Breast epithelium (tissue), 4 donors: ENCODE measurements at places on chromosomes 12 and 14.

- no peak overlapping the region for H3K27ac ChIP-seq
- no peaks in the 10 kb centered on the region for H3K27me3 ChIP-seq
- H3K4me1 ChIP-seq, result no peaks in the 10 kb centered on the region
Measured at GRCh38 chr12:48032597-48032996, 28.3 kb upstream of the COL2A1 start.

- H3K36me3 ChIP-seq, result no peaks in the 10 kb centered on the region
- no peak overlapping the region for H3K27ac ChIP-seq
- H3K27me3 ChIP-seq, result no peaks in the 10 kb centered on the region
- no peak overlapping the region for H3K4me3 ChIP-seq
Measured at GRCh38 chr12:73308747-73309146, 1036.6 kb downstream of the TRHDE start.

DNA sequence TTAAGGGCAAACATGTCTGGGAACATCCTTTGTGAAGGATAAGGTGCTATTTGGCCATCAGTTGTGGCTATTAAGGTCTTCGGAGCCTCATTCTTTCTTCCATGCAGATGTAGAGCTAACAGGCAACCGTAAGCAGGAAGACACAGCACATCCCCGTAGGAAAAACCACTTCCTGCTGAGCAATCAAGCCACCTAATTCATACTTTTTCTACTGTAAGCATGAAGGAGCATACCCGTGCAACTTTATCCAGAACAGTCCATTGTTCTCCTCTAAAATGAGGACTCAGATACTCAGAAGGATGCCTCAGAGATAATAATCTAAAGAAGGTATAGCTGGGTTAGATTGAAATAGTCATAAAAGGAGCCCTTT, 232.0 kb downstream of the PPM1H start:
- peak overlapping the region; percentile 86 for H3K27ac ChIP-seq
- no peaks in the 10 kb centered on the region for H3K27me3 ChIP-seq
- no peaks in the 10 kb centered on the region for H3K36me3 ChIP-seq
- H3K4me1 ChIP-seq, result peaks cover 7% of the 10 kb centered on the region

- no peak overlapping the region for H3K27ac ChIP-seq
- H3K4me1 ChIP-seq, result no peaks in the 10 kb centered on the region
- no peaks in the 10 kb centered on the region for H3K27me3 ChIP-seq
- no peak for DNase-seq
- no peaks in the 10 kb centered on the region for H3K36me3 ChIP-seq
- H3K4me3 ChIP-seq, result no peak overlapping the region
Measured at GRCh38 chr14:85288041-85288440, 241.9 kb upstream of the FLRT2 start.

DNA sequence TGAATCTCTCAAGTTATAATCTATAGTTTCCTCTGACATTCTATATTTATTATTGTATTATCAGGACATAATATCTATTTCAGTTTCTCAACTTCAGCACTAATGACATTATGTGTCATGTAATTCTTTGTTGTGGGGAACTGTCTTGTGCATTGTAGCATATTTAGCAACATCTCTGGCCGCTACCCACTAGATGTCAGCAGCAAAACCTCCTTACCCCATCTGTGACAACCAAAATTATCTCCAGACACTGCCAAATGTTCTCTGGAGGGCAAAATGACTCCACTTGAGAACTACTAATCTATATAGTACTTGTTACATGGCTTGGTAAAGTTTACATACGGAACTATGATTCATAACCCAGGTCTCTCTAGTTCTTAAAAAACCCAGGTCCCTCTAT, 110.2 kb downstream of the RASSF9 start:
- no peak overlapping the region for H3K27ac ChIP-seq
- H3K4me1 ChIP-seq, result no peaks in the 10 kb centered on the region
- DNase-seq, result no peak
- H3K4me3 ChIP-seq, result no peak overlapping the region

DNA sequence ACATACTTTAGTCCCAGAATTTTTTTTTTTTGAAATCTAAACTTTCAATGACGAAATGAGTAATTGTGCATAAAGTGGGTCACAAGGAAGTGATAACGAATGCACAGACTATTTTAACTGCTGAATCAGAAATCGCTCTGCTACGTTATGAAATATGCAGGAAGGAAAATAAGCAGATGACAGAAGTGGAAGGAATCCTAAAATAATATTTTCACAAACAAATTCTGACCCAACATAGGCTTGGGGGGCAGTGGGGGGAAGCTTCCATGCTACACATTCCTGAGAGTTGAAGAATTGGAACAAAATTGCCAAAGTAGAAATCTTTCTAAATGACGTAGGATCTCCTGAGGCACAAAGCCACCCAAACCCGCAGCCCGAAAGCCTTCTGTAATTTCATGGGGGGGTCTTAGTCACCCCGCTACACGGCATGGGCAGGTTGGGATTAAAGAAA, 89.6 kb downstream of the ARF6 start:
- H3K4me3 ChIP-seq, result peak overlapping the region; percentile 12
- H3K36me3 ChIP-seq, result no peaks in the 10 kb centered on the region
- H3K27me3 ChIP-seq, result no peaks in the 10 kb centered on the region

GRCh38 chr14:77184396-77185092, 2.9 kb downstream of the TMEM63C start:
- H3K27me3 ChIP-seq, result peaks cover 4% of the 10 kb centered on the region
- H3K4me1 ChIP-seq, result no peaks in the 10 kb centered on the region
- no peaks in the 10 kb centered on the region for H3K36me3 ChIP-seq
- peak overlapping the region; percentile 19 for H3K27ac ChIP-seq

DNA sequence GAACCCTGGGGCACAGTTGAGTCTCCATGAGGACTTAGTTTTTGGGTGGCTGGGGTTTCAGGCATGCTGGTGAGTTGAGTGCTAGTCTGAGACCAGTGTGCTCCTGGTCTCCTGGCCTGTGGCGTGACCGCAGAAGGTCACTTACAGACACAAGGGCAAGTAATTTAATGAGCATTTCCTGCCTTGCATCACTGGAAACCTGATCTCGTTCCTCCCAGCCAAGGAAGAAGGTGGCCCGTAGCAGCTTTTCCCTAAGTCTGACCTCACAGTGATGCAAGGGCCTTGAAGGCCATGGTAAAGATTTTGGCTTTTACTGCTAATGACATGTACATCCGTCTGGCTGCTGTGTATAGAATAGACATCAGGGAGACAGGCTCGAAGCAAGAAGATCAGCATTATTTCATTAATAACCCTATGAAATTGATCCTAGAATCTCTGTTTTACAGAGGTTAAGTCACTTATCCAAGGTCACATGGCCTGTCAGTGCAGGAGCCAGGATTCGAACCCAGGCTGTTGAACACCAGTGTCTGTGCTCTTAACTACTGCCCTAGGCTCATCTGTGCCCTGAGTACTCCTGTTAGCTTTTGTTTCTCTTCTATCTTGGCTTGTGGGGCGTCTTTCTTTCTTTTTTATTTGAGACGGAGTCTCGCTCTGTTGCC, 4.6 kb downstream of the TMEM120B start:
- no peaks in the 10 kb centered on the region for H3K27me3 ChIP-seq
- H3K36me3 ChIP-seq, result no peaks in the 10 kb centered on the region
- H3K27ac ChIP-seq, result no peak overlapping the region
- H3K4me1 ChIP-seq, result peaks cover 5% of the 10 kb centered on the region
- H3K4me3 ChIP-seq, result no peak overlapping the region
